Skin of body (tissue), 3 donors: ENCODE measurements at places on chromosomes 6 and 20. TPM values are rescaled to one million over a fixed set of nuclear protein-coding genes. Genes with fewer than 3 reads are reported as not detected.

DNA sequence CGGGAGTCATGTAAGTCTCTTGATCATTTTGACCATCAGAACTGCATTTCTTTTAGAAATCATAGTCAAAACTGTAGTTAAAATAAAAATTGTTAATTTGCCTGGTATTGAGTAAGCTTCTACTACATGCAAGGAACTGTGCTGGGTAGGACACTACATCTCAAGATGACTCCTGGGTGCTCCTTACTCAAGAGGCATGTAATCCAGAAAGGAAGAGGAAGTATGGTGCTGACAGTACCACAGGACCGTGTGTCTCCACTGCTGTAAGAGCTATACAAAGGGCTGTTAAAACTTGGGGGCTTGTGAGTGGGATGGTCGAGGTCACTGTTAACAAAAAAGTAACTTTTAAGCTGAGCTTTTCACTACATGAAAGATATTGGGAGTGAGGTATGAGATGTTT is 508.3 kb upstream of the SOX4 start:
- no peak for DNase-seq

GRCh38 chr20:19566226-19566945 is 191.7 kb upstream of the RIN2 start:
- no peak for DNase-seq

- peak; percentile 57 for DNase-seq
Observed at GRCh38 chr6:88982720-88983119, 19.3 kb upstream of the RNGTT start.

GRCh38 chr6:91566467-91566866 is 979.6 kb upstream of the MAP3K7 start:
- no peak for DNase-seq

GRCh38 chr6:30720738-30721197 is 616 bp downstream of the TUBB start:
- DNase-seq: peak; percentile 58

- no peak for DNase-seq
Observed at GRCh38 chr6:39490108-39490507, 167.6 kb upstream of the KCNK16 start.

DNA sequence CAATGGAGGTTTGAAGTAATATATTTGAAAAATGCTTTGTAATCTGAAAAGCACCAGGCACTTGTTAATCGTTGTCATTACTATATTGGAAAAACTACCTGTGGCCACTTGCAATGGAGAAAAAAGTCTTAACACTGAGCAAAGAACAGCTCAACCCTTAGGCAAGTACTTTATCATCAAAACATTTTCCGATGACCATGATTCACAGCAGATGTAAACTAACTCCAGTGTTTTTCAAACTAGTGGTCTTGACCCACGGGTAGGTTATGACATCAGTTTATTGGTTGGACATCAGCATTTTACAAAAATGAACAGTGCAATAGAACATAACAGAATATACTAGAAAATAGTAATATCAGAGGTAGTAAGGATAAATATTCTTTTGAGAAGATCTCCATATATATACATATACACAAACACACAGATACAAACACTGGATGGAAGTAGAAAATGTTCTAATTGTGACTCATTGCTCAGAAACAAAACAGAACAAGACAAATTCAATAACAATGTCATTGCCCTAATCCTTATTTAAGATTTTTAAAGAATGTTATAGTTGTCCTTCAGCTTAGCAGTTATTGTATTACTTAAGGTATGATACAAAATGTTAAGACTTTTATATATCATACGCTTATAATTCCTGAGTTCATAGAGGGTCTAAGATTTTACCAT is 123.0 kb downstream of the PLCB1 start:
- DNase-seq: no peak

DNA sequence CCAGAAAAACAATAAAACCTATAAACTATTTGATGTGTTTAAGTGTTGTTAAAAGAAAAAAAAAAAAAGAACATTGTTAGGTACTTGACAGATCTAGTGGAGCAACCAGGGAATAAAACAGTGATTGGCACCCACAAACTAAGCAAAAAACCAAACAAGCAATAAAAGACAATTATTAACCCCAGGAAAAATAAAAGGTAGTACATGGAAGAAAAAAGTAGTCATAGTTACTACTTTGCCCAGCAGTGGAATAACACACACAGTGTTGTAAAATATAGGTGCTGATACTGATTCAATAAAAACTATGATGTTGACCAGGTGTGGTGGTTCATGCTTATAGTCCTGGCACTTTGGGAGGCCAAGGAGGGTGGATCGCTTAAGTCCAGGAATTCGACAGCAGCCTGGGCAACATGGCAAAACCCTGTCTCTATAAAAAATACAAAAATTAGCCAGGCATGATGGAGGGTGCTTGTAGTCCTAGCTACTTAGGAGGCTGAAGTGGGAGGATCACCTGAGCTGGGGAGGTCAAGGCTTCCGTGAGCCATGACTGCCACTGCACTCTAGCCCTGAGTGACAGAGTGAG is 43.9 kb downstream of the PIGU start:
- DNase-seq: no peak

GRCh38 chr20:23309781-23310180 is 40.8 kb upstream of the NXT1 start:
- DNase-seq: no peak

The COL10A1 gene
- total RNA-seq: 0.10 TPM

DNA sequence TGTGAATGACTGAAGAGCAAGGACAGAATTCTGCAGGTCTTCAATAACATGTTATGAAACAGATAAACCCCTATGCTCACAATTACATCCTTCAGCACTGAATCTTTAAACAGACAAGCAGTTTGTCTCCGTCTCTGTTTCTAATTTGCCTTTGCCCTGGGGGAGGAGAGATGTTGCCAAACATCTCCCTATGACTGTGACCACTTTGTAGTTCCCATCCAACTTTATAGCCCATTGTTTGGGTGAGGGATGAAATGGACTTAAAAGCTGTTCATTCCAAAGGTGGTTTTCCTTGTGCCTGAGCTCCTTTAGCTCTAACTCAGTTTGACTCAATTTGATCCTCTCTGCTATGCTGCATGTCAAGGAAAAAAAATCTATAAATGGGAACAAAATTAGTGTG is 19.5 kb upstream of the ADTRP start:
- DNase-seq: no peak

- DNase-seq: no peak
Observed at GRCh38 chr6:165183496-165184140, 125.8 kb downstream of the C6orf118 start.

- DNase-seq: no peak
Observed at GRCh38 chr6:30009113-30009512, 52.0 kb upstream of the POLR1H start.

DNA sequence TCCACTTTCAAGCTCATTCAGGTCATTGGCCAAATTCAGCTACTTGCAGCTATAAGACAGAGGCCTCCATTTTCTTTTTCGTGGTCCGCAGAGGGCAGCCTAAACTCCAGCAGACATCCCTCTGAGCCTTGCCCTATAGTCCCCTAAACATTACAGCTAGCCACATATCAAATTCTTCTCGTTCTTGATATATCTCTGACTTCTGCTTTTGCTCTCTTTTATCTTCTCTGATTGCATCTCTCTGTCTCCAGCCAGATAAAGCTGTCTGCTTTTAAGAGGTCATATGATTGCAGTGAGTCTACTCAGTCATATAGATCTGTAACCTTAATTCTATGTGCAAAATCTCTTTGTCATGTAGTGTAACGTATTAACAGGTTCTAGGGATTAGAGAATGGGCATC is 358.4 kb upstream of the RGS17 start:
- DNase-seq: no peak

- no peak for DNase-seq
Observed at GRCh38 chr20:10635476-10636208, 38.2 kb downstream of the JAG1 start.

- DNase-seq: no peak
Observed at GRCh38 chr20:62785393-62785792, 10.9 kb upstream of the MRGBP start.

The GPLD1 gene
- 10.2 TPM for total RNA-seq

DNA sequence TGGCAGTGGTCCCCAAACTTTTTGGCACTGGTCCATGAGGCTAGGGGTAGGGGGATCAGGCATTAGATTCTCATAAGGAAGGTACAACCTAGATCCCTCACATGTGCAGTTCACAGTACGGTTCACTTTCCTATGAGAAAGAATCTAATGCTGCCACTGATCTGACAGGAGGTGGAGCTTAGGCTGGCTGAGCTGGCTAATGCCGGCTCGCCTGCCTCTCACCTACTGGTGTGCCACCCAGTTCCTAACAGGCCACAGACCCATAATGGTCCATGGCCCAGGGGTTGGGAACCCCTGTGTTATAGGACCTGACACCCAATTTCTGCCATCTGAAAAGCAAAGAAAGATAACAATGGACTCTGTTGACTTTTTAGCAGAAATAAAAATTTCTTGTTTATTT is 199.6 kb downstream of the GMPR start:
- DNase-seq: no peak

The BCAS1 gene
- 3.4 TPM for total RNA-seq

DNA sequence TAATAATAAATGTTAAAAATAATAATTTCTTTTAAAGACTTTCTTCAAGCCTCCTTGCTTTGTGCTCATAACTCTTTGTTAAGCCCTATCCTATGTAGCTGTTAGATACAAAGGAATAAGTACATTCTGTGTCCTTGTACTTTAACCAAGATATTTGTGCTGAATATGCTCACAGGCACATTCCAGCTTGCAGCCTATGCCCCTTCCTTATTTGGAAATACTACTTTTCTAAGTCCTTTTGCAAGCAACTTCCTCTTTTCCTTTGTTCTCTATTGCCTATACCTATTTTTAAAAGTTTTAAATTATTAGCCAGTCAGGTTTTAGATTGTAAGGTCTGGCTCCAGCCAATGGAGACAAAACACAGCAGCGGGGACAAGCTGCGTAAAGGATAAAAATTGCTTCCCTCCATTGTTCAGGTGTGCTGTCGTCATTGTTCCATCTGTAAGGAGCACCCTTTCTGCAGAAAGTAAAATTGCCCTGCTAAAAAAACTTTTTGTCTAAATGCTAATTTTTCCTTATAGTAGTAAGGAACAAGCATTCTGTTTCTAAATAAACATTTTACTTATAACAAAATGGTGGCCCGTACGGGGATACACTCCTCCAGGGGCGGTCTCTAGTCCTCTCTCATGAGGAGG is 80.2 kb downstream of the SYTL3 start:
- no peak for DNase-seq

GRCh38 chr6:582370-582769 is 74.5 kb downstream of the HUS1B start:
- DNase-seq: no peak

DNA sequence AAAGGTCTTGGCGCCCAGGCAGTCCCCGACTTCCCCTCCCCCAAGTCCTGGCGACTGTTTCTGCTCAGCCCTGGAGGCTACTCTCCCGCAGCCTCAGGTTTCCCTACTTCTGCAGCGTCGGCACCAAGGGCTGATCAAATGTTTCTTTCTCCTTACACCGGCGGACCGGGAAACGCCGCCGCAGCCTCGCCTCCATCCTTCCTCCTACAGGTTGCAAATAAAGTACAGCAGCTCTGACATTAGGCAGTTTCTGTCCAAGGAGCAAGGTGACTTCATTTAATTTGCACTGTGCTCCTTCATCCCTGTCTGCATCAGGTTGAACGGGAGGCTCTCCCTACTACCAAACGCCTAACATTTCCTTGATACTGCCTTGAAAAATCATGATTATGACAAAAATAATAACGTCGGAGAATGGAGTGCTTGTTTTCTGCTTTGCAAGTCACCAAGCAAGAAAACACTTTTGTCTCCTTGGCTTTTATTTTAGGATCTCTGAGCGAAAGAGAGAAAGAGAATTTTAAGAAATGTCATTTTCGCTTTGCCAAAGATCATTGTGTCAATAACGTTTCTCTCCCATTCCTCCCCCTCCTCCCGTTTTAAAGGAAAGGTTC is 1.0 kb downstream of the CLIC5 start:
- no peak for DNase-seq

The MEI4 gene
- total RNA-seq: 0.10 TPM

The CLPSL2 gene
- total RNA-seq: not detected

The GABRR2 gene
- total RNA-seq: 0.79 TPM
